ENCODE measurements at places on chromosomes 5 and 9.
A peak's percentile ranks its signal among the peaks of the same experiment; 100 is the strongest.

DNA sequence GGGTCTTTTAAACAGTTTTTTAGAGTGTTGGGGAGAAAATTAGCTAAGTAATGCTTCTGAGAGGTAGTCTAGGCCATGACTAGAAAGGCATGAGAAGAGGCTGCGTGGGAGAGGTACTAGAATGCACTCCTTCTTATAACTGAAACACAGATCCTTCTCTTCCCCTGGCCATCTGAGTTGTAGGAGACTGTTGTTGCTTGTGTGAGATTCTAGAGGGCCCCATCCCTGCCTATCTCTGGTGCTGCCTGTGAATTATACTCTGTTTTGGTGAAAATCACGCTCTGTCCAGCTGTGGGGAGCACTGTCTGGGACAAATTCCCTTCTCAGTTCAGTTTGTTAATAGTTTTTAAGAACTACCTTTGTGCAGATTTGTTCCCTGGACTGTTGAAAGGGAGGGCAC is 37.5 kb downstream of the MAP1B start:
- DNase-seq = no peak
- no peaks in the 10 kb centered on the region for H3K36me3 ChIP-seq
- no peak overlapping the region for H3K27ac ChIP-seq
- H3K4me3 ChIP-seq = no peak overlapping the region

- no peak overlapping the region for H3K4me3 ChIP-seq
- DNase-seq = no peak
- no peak overlapping the region for H3K27ac ChIP-seq
- H3K4me1 ChIP-seq = peaks cover 2% of the 10 kb centered on the region
Measured at GRCh38 chr9:99176527-99177013, 45.2 kb downstream of the ALG2 start.

- H3K27ac ChIP-seq = no peak overlapping the region
- no peak overlapping the region for H3K4me3 ChIP-seq
- H3K36me3 ChIP-seq = peaks cover 11% of the 10 kb centered on the region
- peaks cover 26% of the 10 kb centered on the region for H3K4me1 ChIP-seq
Measured at GRCh38 chr5:140635291-140636257, 2.6 kb upstream of the CD14 start.

DNA sequence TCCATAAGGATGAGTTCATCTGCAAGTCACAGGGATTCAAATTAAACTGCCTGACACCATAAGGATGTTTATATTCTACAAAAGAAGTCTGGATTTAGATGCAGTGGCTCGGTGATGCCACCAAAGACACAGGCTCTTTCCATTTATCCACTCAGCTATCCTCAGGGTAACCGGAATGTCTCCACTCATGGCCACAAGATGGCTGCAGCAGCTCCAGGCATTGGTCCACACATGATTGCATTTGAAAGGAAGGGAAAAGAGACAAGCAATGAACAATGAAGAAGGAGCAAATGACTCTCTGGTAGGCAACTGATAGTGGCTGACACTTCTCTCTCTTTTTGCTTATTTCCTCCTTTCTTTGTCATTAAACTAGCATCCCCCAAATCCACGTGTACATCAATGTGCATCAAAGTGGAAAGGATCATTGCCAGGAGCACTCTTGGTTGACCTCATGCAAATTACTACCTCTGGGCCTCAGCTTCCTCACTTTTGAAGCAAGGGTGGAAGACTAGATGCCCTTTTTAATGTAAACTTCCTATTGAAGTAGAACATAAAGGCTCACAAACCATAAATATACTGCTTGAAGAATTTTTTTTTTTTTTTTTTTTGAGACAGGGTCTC is 7.2 kb upstream of the SNX30 start:
- H3K27ac ChIP-seq = no peak overlapping the region
- H3K4me3 ChIP-seq = no peak overlapping the region
- peaks cover 6% of the 10 kb centered on the region for H3K4me1 ChIP-seq
- H3K36me3 ChIP-seq = no peaks in the 10 kb centered on the region
- no peaks in the 10 kb centered on the region for H3K27me3 ChIP-seq

- DNase-seq = peak; percentile 6
- peak overlapping the region; percentile 9 for H3K4me3 ChIP-seq
- no peaks in the 10 kb centered on the region for H3K27me3 ChIP-seq
- H3K4me1 ChIP-seq = peaks cover 16% of the 10 kb centered on the region
Measured at GRCh38 chr9:70563431-70564204, 149.2 kb upstream of the KLF9 start.

GRCh38 chr5:35847961-35848360 is 8.7 kb upstream of the IL7R start:
- H3K4me3 ChIP-seq = no peak overlapping the region
- H3K27ac ChIP-seq = no peak overlapping the region
- peaks cover 16% of the 10 kb centered on the region for H3K4me1 ChIP-seq
- no peak for DNase-seq
- no peaks in the 10 kb centered on the region for H3K27me3 ChIP-seq
- peaks cover 12% of the 10 kb centered on the region for H3K36me3 ChIP-seq

DNA sequence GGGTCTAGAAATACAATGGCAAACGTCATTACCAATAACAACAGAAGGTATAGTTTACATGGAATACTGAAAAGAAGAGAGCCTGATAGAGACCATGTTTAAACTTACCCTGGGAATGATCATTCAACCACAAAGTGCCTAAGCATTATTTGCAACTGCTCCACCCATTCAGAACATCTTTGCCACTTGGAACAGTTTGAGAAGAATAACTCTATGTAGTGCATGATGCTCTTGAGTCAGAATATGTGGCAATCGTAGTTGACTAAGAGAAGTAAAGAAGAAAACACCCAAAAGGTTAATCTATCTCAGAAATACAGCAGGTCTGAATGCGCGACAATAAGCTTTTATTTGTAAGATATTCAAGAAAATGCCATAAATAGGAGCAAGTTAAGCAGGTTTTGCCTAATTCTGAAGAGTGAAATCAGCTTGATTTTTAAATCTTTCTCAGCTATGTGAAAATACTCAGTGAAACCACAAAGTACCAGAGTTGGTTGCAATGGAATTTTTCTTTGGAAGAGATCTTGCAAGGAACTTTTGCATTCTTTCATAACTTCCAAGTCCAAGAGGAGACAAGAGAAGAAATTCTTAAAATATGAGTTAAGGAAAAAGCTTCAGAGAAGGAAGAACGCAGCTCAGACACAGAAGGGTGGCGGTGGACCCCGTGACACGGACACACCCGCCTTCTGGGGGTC is 64.3 kb downstream of the HABP4 start:
- H3K27me3 ChIP-seq = no peaks in the 10 kb centered on the region
- H3K36me3 ChIP-seq = peaks cover 2% of the 10 kb centered on the region
- no peak overlapping the region for H3K4me3 ChIP-seq
- peaks cover 2% of the 10 kb centered on the region for H3K4me1 ChIP-seq
- no peak overlapping the region for H3K27ac ChIP-seq

DNA sequence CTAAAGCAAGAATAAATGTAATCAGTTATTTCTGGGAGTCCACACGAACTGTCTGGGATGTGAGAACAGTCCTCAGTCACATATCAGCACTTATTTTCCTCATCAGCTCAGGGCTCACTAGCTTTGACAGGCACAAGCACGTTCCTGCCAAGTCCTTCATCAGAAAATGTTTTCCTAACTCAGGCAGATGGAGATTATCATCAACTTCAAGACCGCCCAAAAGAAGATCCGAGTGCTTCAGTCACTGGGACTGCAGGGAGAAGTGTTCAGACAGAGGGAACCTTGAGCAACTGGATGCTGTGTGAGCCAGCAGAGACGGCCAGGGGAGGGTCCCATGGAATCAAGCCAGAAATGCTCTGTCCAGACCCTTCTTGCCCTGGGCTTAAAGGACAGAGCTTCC is 189.4 kb downstream of the NXNL2 start:
- no peaks in the 10 kb centered on the region for H3K36me3 ChIP-seq
- no peak for DNase-seq
- no peak overlapping the region for H3K27ac ChIP-seq
- no peak overlapping the region for H3K4me3 ChIP-seq
- no peaks in the 10 kb centered on the region for H3K4me1 ChIP-seq
- peaks cover 15% of the 10 kb centered on the region for H3K27me3 ChIP-seq

- H3K36me3 ChIP-seq = peaks cover 3% of the 10 kb centered on the region
- H3K27ac ChIP-seq = no peak overlapping the region
- no peaks in the 10 kb centered on the region for H3K27me3 ChIP-seq
- DNase-seq = no peak
Measured at GRCh38 chr9:71608825-71609447, 159.4 kb downstream of the CEMIP2 start.

- peaks cover 39% of the 10 kb centered on the region for H3K27me3 ChIP-seq
- DNase-seq = no peak
- H3K27ac ChIP-seq = no peak overlapping the region
Measured at GRCh38 chr5:133667217-133667616, 54.9 kb upstream of the FSTL4 start.

- no peaks in the 10 kb centered on the region for H3K27me3 ChIP-seq
- DNase-seq = no peak
- peak overlapping the region; percentile 7 for H3K27ac ChIP-seq
- peak overlapping the region; percentile 50 for H3K4me3 ChIP-seq
- H3K36me3 ChIP-seq = no peaks in the 10 kb centered on the region
Measured at GRCh38 chr9:91174772-91175171, 186.9 kb downstream of the AUH start.

DNA sequence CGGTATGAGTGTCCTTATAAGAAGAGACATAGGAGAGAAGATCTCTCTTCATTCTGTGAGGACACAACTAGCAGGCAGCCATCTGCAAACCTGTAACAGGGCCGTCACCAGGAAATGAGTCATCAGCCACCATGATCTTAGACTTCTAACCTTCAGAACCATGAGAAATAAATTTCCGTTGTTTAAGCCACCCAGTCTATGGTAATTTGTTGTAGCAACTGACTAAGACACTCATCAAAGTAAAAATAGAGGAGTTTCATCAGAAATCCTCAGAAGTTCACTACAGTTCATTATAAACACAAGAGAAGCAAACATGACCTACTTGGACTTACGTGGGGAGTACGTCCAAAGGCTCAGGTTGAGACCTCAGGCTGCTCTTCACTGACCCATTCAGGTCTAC is 357.7 kb downstream of the SEMA5A start:
- H3K27ac ChIP-seq = no peak overlapping the region
- no peak for DNase-seq
- H3K36me3 ChIP-seq = no peaks in the 10 kb centered on the region
- no peak overlapping the region for H3K4me3 ChIP-seq

DNA sequence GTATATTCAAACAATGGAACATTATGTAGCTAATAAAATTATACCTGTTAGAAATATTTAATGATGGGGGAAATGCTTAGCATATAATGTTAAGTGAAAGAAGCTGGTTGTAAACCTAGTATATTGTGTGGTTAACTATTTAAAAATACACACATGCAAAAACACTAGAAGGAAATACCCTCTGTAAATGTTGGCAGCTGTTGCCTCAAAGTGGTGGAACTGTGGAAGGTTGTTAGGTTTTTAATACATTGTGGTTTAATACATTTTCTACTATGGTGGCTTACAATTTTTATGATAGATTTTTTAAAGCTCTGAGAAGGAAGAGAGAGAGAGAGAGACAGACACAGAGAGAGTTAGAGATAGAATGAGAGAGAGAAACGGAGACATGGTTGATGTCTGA is 74.9 kb downstream of the COL15A1 start:
- H3K4me3 ChIP-seq = peak overlapping the region; percentile 6
- H3K27me3 ChIP-seq = no peaks in the 10 kb centered on the region
- peaks cover 40% of the 10 kb centered on the region for H3K4me1 ChIP-seq
- no peak overlapping the region for H3K27ac ChIP-seq

DNA sequence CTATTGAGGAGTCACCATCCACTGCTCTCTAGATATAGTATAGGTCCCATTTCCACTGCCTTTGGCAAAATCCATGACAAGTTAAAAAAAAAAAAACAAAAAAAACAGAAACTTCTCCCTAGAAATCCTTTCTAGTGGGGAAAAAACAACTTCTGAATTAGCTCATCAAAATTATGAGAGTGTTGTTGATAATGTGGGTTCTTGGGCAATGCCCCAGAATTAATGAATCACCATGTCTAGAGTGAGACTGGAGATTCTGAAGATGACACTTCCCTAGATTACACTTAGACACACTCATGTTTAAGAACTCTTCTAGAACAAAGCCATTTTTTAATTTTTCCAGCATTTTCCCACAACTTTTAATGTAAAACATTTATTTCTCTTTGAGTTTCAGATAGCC is 728.0 kb upstream of the C9orf72 start:
- no peaks in the 10 kb centered on the region for H3K4me1 ChIP-seq
- H3K4me3 ChIP-seq = no peak overlapping the region
- H3K27ac ChIP-seq = no peak overlapping the region
- H3K36me3 ChIP-seq = no peaks in the 10 kb centered on the region

DNA sequence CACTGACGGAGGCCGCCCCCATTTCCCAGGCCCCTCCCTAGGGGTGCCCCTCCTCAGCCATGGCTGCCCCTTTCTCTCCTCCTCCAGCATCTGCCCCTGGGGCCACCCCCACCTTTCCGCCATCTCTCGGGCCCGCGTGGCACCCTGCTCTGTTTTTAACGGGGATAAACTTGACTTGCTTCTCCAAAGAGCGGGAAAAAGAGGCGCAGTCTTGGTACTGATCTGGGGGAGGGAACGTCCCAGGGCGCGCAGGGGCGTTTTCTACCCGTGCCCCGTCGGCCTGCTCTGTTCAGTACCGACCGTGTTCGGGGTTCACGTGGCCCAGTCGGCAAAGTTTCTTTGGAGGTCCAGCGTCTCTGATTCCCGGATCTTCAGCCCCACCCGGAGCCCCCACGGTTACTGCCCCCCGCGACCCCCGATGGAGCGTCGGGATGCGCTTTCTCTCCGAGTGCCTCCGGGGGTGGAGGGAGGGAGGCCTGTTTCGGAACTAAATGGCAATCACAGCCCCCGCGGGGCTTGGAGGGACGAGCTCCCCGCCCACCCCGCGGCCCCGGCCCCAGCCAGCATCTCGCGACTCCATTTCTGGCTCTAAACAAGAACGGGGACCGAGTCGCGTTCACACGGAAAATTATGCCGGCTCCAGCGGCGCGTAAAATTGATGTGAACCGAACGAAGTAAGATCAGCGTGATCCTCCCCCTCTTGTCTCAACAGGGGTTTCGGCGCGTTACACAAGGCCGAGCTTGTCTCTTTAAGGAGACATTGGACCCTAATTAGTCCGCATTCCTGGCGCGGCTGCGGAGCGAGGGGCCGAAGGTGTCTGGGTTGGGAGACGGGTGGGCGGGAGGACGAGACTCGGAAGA is 1.1 kb upstream of the TLE4 start:
- peak; percentile 20 for DNase-seq
- H3K4me3 ChIP-seq = no peak overlapping the region
- H3K27me3 ChIP-seq = peaks cover 26% of the 10 kb centered on the region
- H3K36me3 ChIP-seq = peaks cover 13% of the 10 kb centered on the region
- H3K4me1 ChIP-seq = peaks cover 20% of the 10 kb centered on the region

GRCh38 chr9:131113655-131114054 is 11.7 kb upstream of the NUP214 start:
- H3K27ac ChIP-seq = no peak overlapping the region
- no peaks in the 10 kb centered on the region for H3K36me3 ChIP-seq
- H3K4me1 ChIP-seq = no peaks in the 10 kb centered on the region

GRCh38 chr9:136640171-136641111 is 22.3 kb upstream of the EGFL7 start:
- H3K4me3 ChIP-seq = no peak overlapping the region
- H3K27ac ChIP-seq = no peak overlapping the region
- peaks cover 11% of the 10 kb centered on the region for H3K36me3 ChIP-seq
- peaks cover 15% of the 10 kb centered on the region for H3K27me3 ChIP-seq
- DNase-seq = no peak
- H3K4me1 ChIP-seq = no peaks in the 10 kb centered on the region

Data from effector memory CD8-positive, alpha-beta T cell (primary cell).